ENCODE measurements at places on chromosomes 3 and 15.
A peak's percentile ranks its signal among the peaks of the same experiment; 100 is the strongest.

GRCh38 chr15:80060356-80061006 lies 1.0 kb downstream of the ZFAND6 start:
- peak overlapping the region; percentile 77 for H3K4me3 ChIP-seq
- peaks cover 18% of the 10 kb centered on the region for H3K4me1 ChIP-seq
- H3K36me3 ChIP-seq, result no peaks in the 10 kb centered on the region
- no peaks in the 10 kb centered on the region for H3K27me3 ChIP-seq
- H3K27ac ChIP-seq, result peak overlapping the region; percentile 98

DNA sequence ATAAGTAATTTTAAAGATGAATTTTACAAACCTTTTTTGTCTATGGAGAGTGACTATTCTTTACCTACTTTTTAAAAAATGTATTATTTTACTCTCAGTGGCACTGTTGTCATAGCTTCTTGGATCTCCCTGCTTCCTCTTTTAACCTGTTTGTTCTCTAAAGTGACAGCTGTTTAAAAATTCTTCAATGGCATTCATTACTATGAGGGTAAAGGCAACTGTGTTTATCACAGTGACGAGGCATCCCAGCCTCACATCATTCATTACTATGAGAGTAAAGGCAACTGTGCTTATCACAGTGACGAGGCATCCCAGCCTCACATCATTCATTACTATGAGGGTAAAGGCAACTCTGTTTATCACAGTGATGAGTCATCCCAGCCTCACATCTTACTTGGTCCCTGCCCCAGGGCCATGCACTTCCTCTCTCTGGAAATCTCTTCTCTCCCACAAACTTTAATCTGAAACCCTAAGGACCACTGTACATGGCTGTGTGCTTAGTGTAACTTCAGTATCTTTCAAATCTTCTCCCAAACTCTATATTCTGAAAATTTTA lies 101.7 kb upstream of the ZNF717 start:
- DNase-seq, result peak; percentile 13
- H3K4me1 ChIP-seq, result no peaks in the 10 kb centered on the region
- no peak overlapping the region for H3K27ac ChIP-seq
- no peaks in the 10 kb centered on the region for H3K36me3 ChIP-seq

GRCh38 chr15:38088971-38089370 lies 154.5 kb downstream of the TMCO5A start:
- no peaks in the 10 kb centered on the region for H3K4me1 ChIP-seq
- DNase-seq, result no peak
- H3K27ac ChIP-seq, result no peak overlapping the region
- no peak overlapping the region for H3K4me3 ChIP-seq

DNA sequence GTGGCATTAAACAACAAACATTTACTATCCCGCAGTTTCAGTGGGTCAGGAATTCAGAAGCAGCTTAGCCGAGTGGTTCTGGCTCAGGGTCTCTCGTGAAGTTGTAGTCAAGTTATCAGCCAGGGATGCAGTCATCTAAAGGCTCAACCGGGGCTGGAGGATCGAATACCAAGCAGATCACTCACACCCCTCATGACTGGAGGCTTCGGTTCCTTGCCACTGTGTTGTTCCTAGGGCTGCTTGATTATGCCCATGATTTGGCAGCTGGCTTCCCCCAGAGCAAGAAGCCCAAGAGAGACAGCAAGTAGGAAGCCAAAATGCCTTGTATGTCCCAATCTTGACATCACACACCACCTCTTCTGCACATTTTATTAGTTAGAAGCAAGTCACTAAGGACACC lies 33.9 kb upstream of the CDCP1 start:
- no peak overlapping the region for H3K4me3 ChIP-seq
- no peaks in the 10 kb centered on the region for H3K27me3 ChIP-seq
- H3K36me3 ChIP-seq, result no peaks in the 10 kb centered on the region
- DNase-seq, result no peak

Measured in hepatocyte (in vitro differentiated cells).